ENCODE measurements at places on chromosomes 12 and 14.
A peak's percentile ranks its signal among the peaks of the same experiment; 100 is the strongest.

- DNase-seq, result no peak
These were observed 21.1 kb upstream of the LGALS3 start for GRCh38 chr14:55107766-55108554.

- DNase-seq, result no peak
These were observed 99.1 kb upstream of the NAP1L1 start for GRCh38 chr12:76183459-76184186.

GRCh38 chr14:23903442-23903841 is 50.1 kb upstream of the DHRS4 start:
- no peak for DNase-seq

DNA sequence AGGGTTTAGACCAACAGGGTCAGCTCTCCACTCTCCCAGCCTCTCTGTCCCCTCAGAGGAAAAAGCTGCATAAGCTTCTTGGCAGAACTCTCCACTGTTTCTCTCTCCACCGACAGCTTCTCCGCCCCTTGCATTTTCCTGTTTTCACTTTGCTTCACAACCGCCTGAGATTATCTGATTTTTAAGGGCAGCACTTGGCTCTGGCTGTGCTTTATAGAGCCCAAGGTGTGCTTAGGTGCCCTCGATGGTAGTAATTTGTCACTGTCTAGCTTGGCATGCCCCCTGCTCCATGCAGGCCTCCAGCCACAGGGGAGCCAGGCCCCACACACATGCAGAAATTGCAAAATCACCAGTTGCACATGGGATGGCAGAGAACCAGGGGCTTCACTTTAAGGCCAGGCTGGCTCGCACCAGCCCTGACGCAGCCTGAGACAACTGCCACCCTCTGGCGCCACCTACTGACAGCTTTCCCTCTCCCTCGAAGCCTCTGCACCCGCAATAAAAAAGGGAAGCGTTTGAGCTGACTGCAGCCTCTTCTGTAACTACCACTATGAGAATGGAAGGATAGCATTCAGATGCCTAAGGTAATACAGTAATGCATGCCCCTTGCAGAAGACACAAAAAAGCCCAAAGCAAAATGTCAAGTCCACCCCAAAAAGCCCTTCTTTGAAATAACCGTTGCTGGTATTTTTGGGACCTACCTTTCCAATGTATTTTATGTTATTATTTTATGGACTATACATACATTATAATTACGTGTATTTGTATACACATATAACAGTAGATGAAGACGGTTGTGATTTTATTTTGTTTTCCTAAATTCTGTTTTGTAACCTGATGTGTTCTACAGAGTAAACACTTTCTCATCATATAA is 32.0 kb upstream of the RIMBP2 start:
- DNase-seq, result peak; percentile 20

DNA sequence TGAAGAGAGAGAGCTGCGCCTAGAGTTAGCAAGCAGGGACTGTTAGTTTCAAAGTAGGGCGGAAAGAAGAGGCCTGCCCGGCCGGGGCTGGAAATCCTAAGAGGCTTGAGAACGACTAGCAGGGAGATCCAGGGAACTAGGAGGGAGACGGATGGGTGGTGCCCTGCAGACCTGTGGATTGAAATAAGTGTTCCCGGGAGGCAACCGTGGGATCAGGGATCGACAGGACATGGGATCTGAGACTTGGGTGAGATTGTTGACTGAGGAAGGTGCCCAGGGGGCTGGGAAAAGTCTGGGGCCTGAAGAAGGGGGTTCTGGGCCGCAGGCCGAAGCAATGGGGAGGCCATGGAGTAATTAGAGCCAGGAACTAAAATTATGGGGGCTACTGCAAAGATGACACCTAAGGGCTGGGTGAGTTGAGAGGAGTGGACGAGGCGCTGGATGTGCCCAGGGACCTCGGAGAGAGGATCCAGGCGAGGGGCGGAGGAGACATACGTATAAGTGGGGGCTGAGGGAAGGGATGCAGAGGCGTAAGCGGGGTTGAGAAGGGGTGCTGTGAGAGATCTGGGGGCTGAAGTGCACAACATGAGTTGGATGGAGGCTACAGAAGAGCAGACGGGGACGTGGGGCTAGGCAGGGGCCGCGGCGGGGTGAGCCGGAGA is 635 bp downstream of the LTA4H start:
- DNase-seq, result no peak

DNA sequence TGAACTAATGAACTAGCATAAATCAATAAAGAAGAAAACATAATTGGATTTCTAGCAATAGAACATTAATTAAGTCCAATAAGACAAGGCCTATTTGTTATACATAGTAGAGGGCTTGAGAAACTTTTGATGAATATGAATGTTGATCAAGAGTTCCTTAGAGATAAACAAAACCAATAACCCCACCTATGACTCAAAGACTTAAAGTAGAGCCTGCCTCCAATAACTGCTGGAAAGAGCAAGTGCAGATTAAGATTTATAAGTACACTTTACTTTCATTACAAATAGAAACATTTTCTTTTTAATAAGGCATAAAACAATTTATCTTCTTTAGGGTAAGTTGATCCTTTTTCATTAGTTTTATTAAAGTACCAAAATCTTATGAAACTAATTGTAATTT is 185.7 kb downstream of the SRGAP1 start:
- DNase-seq, result no peak

- no peak for DNase-seq
These were observed 1140.5 kb downstream of the GALC start for GRCh38 chr14:86852530-86852929.

DNA sequence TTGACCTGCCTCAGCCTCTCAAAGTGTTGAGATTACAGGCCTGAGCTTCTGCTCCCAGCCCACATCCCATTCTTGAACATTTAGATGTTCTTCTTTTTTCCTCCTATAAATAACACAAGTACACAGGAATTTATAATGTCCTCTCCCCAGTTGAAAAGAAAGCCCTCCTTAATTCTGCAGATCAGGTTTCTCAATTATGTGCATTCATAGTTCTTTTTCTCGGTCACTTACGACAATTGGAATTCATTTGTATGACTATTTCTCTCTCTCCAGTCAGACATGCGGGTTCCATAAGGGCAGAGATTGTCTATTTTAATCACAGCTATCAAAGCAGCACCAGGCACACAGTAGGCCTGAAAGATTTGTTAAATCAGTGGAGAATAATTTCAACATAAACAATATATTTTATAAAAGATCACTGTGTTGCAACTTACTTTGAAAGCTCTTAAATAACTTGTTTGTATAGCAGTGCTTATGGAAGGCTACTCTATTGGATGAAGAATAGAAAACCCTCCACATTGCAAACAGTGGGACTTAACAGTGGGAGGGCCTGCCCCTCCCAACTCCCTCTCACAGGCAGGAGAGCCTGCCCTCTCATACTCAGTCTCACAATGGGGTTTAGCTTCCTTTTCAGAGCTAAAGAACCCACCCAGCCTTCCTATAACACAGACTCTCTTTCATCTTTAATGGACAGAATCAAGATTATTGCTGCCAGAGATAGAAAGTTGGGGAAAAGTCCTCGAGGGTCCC is 84.1 kb upstream of the TRAF3 start:
- no peak for DNase-seq

- no peak for DNase-seq
These were observed 8.4 kb upstream of the PNMA1 start for GRCh38 chr14:73722581-73722980.

DNA sequence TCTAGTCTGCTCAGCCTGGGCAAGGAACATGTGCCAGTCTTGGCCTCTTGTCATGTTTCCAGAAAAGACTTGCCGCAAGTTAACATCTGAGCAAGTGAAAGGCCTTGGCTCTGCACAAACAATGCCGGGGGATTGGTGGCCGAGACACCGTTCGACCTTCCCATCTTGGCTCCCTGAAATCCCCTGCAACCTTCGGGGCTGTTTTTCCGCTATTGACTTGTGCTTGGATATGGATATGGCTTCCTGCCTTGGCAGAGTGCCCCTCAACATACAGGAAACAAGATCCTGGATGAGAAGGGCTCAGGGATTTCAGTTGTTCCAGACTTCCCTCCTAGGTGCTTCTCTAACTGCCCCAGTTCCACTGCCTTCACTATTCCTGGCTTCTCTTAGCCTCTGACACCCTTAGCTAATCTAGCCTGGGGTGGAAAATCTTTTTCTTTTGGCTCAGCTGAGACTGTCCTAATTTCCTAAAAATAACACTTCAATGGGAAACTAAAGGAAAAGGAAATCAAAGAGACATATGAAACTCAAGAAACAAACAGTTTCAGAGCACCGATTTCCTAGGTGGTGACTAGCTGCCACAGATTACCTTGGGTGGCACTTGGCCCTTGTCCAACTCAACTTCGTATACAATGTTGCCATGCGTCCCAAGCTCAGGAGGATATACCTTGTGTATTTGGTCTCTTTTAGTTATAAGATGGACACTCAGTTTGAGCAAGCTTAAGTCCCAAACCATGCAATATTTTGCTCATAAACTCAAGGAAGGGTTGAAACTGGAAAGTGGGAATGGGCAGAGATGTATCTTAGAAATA is 33.9 kb downstream of the RDH12 start:
- DNase-seq, result no peak

- DNase-seq, result no peak
These were observed 525.1 kb upstream of the FBXO33 start for GRCh38 chr14:39957290-39957689.

GRCh38 chr12:65656156-65656882 is 168.0 kb upstream of the HMGA2 start:
- DNase-seq, result no peak
